ENCODE measurements at places on chromosomes 2 and 18.

DNA sequence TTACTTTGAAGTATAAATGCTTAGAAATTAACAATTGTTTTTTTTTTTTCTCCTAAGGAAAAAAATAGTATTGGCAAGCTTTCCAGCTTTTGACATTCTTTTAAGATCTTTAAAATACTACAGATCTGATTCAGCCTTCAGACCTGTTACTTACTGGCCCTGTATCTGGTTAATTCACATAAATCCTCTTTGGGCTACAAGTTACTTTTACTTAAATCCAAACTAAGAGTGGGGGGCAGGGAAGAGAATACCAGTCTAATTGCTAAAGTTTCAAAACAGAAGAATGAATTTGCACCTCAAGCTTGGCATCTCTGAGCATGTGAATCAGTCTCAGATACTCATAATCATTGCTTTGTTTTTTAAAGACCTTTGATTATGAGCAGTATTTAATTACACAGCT is 386.3 kb downstream of the PARD3B start:
- no peak for DNase-seq

- DNase-seq = no peak
Observed at GRCh38 chr18:28789502-28789901, 612.6 kb upstream of the CDH2 start.

DNA sequence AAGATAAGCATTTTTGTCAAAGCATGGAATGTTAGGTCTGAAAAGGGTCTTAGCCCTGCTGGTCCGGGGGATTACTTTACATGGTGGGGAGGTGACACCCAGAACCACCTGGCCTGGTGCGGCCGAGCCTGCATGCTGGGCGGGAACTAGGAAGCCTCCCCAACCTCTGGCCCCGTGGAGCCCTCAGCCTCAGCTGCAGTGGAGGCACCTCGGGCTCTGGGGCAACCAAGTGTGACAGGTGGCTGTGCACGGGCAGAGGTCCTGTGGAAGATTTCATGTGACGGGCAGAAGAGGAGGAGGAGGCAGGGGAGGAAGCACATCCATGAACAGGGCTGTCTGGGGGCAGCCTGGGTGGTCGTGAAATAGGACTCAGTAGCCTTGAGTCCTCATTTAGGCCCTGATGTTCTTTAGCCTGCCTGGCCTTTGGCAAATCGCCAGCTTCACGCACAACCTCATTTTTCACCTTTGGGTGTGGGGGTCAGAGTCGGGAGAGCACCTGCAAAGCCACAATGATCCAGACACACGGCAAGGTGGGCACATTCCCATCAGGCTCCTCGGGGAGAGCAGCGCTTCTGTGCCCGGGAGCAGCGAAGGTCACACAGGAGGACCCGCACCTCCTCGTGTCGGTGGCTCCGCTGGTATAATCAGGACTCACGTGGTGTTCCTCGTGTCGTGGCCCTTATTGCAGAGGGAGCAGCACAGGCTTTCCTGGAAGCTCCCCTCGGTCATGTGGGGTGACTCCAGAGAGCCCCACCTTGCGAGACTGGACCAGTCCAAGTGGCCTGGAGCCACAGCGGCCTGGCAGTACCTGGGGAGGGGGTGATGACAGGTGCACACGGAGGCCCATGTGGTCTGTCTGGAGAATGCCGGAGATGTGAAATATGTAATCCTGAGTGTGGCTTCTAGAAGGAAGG is 13.9 kb downstream of the CNDP2 start:
- no peak for DNase-seq

- DNase-seq = no peak
Observed at GRCh38 chr2:149062531-149062930, 24.0 kb downstream of the LYPD6B start.

GRCh38 chr18:4587204-4587603 is 132.1 kb upstream of the DLGAP1 start:
- no peak for DNase-seq

DNA sequence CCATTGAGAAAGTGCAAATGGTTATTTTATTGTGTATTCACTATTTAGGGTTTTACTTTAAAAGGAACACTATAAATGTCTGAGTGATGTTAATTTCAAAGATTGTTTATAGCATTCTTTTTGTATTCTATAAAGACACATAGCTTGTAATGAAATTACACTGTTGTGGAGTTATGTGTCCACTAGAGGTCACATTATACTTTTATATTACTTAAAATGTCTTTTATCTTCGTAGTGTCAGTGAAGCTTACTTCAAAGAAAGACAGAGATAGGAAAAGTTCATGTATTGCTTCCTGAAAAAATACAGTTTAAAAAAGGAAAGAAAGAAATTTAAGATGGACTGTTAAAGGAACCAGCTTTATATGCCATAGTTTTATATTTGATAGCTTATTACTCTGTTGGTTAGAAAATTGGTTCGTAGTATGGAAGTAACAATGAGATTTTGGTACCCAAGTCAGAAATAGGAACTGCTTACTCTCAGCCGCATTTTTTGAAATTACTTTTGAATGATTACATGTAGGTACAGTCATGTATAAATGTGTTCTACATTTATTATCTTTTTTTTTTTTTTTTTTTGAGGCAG is 20.5 kb downstream of the APLF start:
- peak; percentile 33 for DNase-seq

GRCh38 chr18:40413160-40413559 is 1541.9 kb upstream of the PIK3C3 start:
- no peak for DNase-seq

DNA sequence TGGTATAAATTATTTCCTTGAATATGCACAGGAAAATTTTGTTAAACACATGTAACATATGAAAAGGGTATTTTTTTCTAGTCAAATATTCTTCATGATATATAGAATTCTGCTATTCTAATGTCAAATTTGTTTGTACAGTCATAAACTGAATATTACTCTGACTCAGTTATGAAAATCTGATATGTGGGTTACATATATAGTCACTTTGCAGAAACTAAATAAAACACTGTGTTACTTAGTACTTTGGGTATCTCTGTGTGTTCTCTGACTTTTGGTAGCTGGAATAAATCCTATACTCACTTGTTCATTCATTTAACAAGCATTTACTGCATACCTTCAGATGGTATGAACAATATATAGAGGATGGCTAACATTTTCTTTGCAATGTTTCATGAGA is 159.4 kb downstream of the TTC27 start:
- no peak for DNase-seq

GRCh38 chr2:5701266-5701665 is 9.1 kb downstream of the SOX11 start:
- DNase-seq = no peak

GRCh38 chr2:38187541-38188011 is 111.6 kb upstream of the CYP1B1 start:
- DNase-seq = no peak

- DNase-seq = peak; percentile 32
Observed at GRCh38 chr18:22171258-22172119, 2.1 kb downstream of the GATA6 start.

- no peak for DNase-seq
Observed at GRCh38 chr2:1414121-1414520, 858 bp downstream of the TPO start.
